ENCODE measurements at places on chromosomes 16 and 17.

- no peak for DNase-seq
Observed at GRCh38 chr16:83118365-83118764, 491.6 kb downstream of the CDH13 start.

- no peak for DNase-seq
Observed at GRCh38 chr17:9071811-9072498, 50.6 kb downstream of the NTN1 start.

GRCh38 chr16:74053826-74054225, 242.8 kb upstream of the PSMD7 start:
- DNase-seq, result no peak

- no peak for DNase-seq
Observed at GRCh38 chr17:79255926-79256585, 181.4 kb downstream of the ENGASE start.

DNA sequence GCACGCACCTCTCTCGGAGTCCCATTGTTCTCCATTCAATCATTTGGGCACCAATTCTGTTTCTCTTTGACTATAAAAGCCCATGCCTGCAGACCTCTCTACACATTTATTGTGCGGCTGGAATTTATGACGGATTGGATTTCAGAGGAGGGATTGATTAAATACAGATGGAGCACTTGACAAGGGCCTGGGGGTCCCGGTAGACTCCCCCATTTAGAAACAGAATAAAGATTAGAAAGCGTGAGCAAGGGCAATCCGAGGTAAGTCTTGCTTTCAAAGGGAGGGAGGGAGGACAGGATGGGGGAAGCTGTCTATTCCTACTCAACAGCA, 15.1 kb upstream of the PITPNM3 start:
- DNase-seq, result no peak

GRCh38 chr17:64507413-64507782, 621 bp downstream of the CEP95 start:
- no peak for DNase-seq

GRCh38 chr17:52207796-52208195, 49.3 kb upstream of the CA10 start:
- DNase-seq, result no peak

DNA sequence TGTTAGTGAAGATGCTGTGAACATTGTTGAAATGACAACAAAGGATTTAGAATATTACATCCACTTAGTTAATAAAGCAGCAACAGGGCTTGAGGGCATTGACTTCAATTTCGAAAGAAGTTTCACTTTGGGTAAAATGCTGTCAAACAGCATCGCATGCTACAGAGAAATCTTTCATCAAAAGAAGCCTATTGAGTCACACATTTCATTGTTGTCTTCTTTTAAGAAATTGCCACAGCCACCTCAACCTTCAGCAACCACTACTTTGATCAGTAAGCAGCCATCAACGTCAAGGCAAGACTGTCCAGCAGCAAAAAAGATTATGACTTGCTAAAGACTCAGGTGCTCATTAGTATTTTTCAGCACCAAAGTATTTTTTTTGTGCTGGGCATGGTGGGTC, 13.2 kb upstream of the MAP2K6 start:
- no peak for DNase-seq

GRCh38 chr17:40069751-40070708, 7.3 kb downstream of the THRA start:
- no peak for DNase-seq

- DNase-seq, result no peak
Observed at GRCh38 chr17:27457731-27458523, 1.7 kb downstream of the KSR1 start.

GRCh38 chr17:47914306-47914948, 18.4 kb downstream of the SP2 start:
- no peak for DNase-seq

DNA sequence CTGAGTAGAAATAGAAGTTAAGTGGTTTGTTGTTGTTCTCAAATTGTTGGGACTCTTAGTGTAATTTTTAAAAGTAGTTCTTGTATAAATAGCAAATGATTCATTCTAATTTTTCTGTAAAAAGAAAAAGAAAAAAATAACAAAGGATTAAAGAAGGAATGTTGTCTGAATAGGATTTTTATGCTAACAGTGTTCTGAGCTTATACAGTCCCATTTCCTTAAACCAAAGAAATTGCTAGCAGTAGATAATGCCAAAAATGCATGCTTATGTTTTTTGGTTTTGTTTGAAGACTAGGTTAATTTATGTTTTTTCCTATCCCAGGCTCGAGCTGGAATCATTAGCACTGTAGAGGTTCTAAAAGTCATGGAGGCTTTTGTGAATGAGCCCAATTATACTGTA, 44.7 kb upstream of the KPNB1 start:
- no peak for DNase-seq

- no peak for DNase-seq
Observed at GRCh38 chr17:30316736-30317135, 17.1 kb downstream of the TMIGD1 start.

DNA sequence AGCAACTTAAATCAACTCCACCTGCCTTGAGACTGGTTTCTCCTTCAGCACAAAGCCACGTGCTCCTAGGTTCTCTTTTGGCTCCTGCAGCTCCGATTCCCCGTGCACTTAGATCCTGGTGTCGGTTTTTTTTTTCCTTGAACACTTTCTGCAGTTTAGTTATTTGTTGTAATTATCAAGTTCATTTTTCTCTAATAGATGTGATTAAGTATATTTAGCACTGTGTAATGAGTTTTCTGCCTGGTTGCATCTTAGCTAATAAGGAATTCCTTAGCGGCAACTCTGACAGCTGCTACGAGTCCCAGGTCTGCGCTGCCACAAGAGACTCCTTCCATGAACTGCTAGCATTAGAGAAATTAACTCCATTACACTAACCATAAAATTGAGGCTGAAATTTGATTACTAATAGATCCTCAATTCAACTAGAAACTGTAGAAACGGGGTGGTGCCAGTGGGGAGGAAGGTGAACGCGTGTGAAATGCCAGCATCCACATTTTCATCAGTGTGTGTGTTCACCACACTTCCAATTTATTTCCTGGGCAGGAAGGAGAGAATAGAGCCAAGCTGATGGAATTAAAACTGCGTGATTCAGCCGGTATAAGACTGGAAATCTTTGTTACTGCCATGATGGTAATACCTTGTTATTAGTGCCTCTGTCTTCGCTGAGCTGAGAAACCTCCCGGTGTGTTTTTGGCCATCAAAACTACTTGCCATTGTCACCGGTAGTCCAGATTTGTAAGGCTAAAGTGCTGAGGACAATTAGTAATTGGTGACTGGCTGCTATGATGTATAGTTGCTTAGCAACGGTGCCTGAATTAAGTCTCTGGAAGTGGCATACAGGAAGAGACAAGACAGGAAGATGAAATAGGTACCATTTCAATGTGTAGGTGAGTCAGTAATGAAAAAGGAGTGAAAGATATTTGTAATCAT, 232.4 kb downstream of the IRX3 start:
- DNase-seq, result no peak

GRCh38 chr17:28524476-28525424, 18.6 kb downstream of the FOXN1 start:
- DNase-seq, result no peak

GRCh38 chr16:49556249-49556605, 182.6 kb downstream of the C16orf78 start:
- DNase-seq, result no peak

- no peak for DNase-seq
Observed at GRCh38 chr16:53695070-53695469, 8.6 kb downstream of the RPGRIP1L start.

DNA sequence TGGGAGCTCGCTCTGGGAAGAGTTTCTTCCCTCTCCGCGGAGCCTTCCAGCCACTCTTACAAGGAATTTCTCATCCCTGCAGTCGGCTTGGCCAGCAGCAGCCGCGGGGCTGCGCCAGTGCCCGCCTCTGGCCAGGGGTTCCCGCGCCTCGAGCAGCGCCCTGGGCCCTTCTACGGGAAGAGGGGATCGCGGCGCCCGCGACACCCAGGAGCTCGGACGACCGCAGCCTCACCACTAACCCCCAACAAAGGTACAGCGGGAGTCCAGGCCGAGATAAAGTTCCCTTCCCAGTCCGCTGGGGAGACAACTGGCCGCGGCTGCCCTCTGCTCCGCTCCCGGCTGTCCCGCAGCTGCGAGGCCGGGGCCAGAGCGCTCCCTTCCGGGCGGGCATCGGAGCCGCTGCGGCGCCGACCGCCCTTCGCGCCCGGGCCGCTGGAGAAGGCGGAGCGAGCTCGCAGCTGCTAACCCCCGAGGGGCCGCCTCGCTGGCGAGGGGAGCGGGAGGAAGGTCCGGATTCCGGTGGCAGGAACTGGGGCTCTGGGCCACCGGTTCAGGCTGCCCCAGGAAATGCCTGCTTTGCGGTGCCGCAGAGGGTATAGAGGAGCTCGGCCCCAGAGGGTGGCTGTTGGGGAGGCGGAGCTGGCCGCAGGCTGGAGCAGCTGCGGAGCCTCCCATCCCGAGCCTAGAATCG, 3.6 kb upstream of the HS3ST3B1 start:
- DNase-seq, result no peak

- no peak for DNase-seq
Observed at GRCh38 chr17:13698832-13699231, 97.1 kb upstream of the HS3ST3A1 start.

- DNase-seq, result no peak
Observed at GRCh38 chr17:8287651-8288335, 677 bp upstream of the RANGRF start.

GRCh38 chr17:74992223-74992622, 4.8 kb downstream of the CDR2L start:
- no peak for DNase-seq

GRCh38 chr16:31698901-31699300, 171.2 kb downstream of the AHSP start:
- DNase-seq, result no peak

DNA sequence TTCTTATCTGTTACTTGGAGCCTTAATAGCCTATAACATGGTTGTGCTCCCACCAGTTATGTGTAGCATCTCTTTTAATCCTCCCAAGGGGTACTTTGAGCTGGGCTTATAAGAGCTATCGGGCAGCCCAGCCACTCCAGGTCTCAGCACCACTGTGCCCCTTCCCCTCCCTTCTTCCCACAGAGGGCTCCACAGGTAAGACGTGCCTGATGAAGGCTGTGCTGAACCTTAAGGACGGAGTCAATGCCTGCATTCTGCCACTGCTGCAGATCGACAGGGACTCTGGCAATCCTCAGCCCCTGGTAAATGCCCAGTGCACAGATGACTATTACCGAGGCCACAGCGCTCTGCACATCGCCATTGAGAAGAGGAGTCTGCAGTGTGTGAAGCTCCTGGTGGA, 7.0 kb downstream of the TRPV2 start:
- DNase-seq, result no peak

DNA sequence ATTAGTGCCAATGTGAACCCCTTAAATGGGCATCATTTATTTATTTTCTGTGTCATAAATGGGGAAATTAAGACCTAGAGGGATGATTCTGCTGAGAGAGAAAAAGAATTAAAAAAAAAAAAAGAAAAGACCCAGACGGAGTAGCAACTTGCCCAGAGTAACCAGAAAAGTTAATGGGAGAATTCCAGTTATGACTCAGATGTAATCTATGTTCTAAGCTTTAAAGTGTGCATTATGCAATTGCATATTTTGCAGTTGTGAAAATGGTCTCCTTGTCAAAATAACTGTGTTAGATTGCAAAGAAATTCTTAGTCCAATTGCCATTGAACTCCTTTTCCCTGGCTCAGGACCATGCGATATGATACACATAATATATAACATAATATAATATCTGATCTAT, 38.6 kb upstream of the TBX2 start:
- DNase-seq, result no peak

DNA sequence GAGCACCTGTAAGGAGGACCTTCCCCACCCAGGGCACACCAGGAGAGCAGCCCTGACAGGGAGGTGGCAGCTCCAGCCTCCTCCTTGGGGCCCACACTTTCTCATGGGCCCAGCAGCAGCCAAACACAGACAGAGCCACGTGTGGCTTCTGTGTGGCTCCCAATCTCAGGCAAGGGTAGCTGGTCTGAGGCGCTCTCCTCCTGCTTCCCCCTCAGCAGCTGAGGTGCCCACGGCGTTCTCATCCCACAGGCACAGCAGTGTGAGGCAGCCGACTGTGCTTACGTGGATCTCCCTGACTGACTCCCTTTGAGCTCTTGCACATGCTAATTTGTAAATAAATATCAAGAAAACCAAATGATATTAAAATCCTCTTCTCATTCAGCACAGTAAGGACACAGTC, 30.9 kb downstream of the CMTM3 start:
- no peak for DNase-seq

DNA sequence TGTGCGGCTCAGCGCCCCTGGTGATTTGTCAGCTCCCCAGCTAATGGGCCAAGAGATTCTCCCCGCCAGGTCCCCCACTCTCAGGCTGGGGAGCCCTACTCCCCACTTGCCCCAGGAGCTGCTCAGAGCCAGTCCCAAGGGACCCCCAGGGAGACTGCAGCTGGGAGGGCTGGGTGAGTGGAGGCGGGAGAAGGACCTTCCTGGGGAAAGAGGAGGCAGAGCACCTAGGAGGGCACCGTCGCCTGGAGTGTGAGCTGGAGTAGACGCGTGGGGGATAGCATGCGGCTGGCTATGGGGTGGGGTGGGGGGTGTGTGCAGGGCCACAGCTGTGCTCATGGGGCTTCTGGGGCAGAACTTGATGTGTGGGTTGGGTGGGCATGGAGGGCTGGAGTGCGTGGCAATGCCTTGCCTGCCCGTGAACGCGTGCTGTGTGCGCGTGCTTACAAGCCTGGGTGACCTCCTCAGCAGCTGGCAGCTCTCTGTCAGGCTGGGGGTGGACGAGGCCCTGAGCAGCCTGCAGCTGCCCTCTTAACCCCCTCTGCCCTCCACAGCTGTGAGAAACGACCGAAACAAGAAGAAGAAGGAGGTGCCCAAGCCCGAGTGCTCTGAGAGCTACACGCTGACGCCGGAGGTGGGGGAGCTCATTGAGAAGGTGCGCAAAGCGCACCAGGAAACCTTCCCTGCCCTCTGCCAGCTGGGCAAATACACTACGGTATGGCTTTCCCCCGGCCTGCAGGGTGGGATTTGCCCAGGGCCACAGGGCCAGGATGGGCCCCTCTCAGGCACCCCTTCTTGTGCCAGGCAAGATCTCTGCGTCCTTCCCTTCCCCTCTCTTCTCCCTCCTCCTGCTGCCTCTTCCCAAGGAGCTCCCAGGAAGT, 12.9 kb downstream of the GJD3 start:
- no peak for DNase-seq

DNA sequence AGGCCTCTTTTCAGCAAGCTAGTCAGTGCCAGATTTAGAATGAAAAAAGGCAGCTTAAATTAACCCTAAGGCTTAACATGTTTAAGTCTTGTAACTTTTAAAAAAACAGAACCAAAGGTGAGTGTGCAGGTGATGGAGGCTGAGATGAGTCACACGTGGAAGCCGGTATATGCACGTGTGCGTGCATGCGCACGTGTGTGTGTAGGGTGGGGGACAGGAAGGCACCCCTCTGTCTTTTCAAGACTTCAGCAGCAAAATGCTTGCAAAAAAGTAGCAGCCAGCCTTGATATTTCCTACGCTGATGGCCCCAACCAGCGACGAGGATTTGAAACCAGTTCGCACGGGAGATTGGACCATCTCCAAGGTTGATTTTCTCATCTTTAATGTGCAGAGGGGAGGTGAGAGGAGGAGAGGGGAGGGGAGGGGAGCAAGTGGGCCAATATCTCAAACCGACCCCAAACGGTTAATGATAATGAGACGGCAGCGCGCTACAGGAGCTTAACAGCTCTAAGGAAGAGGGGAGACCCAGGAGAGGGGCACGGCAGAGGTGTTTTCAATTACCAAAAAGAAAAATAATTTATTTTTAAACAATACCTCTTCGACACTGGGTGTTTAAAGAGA, 154.7 kb downstream of the ZNF423 start:
- DNase-seq, result no peak

GRCh38 chr17:47279062-47279801, 25.6 kb downstream of the ITGB3 start:
- DNase-seq, result no peak

GRCh38 chr17:6639586-6640535, 650 bp downstream of the KIAA0753 start:
- DNase-seq, result peak; percentile 37

GRCh38 chr16:49748322-49748721, 107.6 kb downstream of the ZNF423 start:
- DNase-seq, result no peak

Measured in stimulated activated CD4-positive, alpha-beta T cell treated with anti-CD3 and anti-CD28 coated beads, Interleukin-4, amount 100 ng/mL, for 4 hours (primary cell).